Omental fat pad (tissue), 4 donors: ENCODE measurements at places on chromosomes 13 and 19. TPM values are rescaled to one million over a fixed set of nuclear protein-coding genes. Genes with fewer than 3 reads are reported as not detected.

SAFB gene
- total RNA-seq = 139 TPM

ZNF829 gene
- 3.9 TPM for total RNA-seq

PSG3 gene
- total RNA-seq = not detected

PVR gene
- total RNA-seq = 24.2 TPM

OR7A5 gene
- total RNA-seq = not detected

TMC4 gene
- 4.1 TPM for total RNA-seq

FCGBP gene
- 197 TPM for total RNA-seq

ZNF578 gene
- total RNA-seq = 0.94 TPM

UBXN6 gene
- total RNA-seq = 76.1 TPM

ZSWIM9 gene
- total RNA-seq = 3.3 TPM

F7 gene
- 0.74 TPM for total RNA-seq

PPP1R12C gene
- 94.8 TPM for total RNA-seq

TMEM150B gene
- 7.1 TPM for total RNA-seq

CLEC4G gene
- 9.3 TPM for total RNA-seq

CPB2 gene
- total RNA-seq = not detected
